ENCODE measurements at places on chromosomes 16 and 17. TPM values are rescaled to one million over a fixed set of nuclear protein-coding genes. Genes with fewer than 3 reads are reported as not detected.

- H3K4me1 ChIP-seq = no peaks in the 10 kb centered on the region
- no peak overlapping the region for H3K27ac ChIP-seq
- H3K27me3 ChIP-seq = no peaks in the 10 kb centered on the region
- H3K36me3 ChIP-seq = no peaks in the 10 kb centered on the region
These were observed 47.0 kb downstream of the ADAMTS18 start for GRCh38 chr16:77387815-77388209.

GRCh38 chr17:62866471-62866870 lies 58.4 kb upstream of the MARCHF10 start:
- no peaks in the 10 kb centered on the region for H3K27me3 ChIP-seq
- H3K4me1 ChIP-seq = no peaks in the 10 kb centered on the region
- no peak for DNase-seq
- no peak overlapping the region for H3K4me3 ChIP-seq
- no peaks in the 10 kb centered on the region for H3K36me3 ChIP-seq
- no peak overlapping the region for H3K27ac ChIP-seq

DNA sequence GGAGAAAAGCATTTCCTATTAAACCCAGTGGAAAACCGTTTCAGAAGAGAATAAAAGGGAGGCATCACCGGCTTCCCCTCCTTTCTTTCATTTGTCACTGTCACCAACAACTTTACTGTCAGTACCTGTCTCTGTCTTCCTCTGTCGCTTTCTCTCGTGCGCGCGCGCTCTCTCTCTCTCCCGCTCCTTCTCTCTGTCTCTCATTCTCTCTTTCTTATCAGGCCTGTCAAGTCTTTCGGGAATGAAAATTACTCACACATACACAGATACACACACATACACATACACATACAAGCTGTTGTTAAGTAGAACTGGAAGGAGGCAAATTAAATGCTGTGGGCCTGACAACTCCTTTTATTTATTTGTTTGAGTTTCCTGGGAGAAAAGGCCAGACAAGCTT lies 17.6 kb downstream of the MYOCD start:
- H3K4me3 ChIP-seq = no peak overlapping the region
- no peaks in the 10 kb centered on the region for H3K4me1 ChIP-seq
- no peaks in the 10 kb centered on the region for H3K36me3 ChIP-seq
- DNase-seq = no peak
- no peak overlapping the region for H3K27ac ChIP-seq

- no peak overlapping the region for H3K27ac ChIP-seq
- H3K4me3 ChIP-seq = no peak overlapping the region
- DNase-seq = no peak
These were observed 37.6 kb downstream of the USP10 start for GRCh38 chr16:84737192-84738011.

The ARL5C gene
- not detected for total RNA-seq

The EME1 gene
- total RNA-seq = 28.8 TPM

The CCL15 gene
- not detected for total RNA-seq

DNA sequence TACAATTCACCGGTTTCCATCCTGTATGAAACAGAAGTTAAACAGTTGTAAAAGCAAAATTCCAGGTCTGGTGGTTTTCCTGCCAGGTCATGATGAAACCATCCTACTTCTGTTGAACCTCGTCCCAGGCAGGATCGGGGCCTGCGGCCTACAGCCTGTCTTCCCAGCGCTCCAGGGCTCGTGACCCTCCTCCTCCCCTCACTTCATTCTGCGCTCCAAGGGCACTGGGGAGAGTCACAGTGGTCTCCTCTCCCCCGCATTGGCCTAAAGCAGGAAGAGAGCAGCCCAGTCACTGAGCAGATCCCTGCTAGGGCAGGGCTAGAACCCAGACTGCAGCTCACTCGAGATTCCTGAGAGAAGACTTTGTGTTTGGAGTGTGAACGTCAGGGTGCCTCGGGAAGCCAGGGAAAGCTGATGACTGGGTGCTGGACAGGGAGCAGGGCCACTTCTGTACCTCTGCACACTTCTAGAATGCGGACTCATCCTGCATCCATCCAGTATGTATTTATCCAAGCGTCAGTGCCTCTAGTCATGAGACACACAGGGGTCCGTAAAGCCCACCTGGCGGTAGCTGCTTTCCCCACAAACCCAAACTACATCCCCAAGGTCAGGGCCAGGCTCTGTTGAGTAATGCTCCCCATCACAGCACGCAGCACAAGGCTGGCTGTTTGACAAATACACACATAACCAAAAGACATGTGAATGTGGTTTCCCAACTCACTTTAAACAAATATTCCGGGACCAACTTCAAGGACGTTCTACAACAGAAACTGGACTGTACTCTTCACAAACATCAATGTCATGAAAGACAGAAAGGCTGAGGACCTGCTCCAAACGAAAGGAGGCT lies 1.7 kb upstream of the ITGAE start:
- H3K4me1 ChIP-seq = peaks cover 25% of the 10 kb centered on the region
- no peak for DNase-seq
- H3K4me3 ChIP-seq = no peak overlapping the region
- peaks cover 2% of the 10 kb centered on the region for H3K27me3 ChIP-seq

DNA sequence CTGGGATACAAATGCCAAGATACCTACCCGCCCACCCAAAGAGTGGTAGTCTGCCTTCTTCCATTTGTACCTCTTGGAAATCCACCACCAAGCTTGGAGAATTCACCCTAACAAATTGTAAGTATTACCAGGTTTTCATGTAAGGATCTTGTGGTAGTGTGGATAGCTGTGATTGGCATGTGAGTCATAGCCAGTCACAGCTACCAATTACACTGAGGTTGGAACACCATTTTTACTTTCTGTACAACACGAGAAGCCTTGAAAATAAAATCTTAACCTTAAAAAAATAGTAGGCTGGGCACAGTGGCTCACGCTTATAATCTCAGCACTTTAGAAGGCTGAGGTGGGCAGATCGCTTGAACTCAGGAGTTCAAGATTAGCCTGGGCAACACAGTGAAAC lies 18.5 kb upstream of the SLC35G3 start:
- H3K4me3 ChIP-seq = peak overlapping the region; percentile 71
- H3K4me1 ChIP-seq = peaks cover 63% of the 10 kb centered on the region
- H3K27ac ChIP-seq = peak overlapping the region; percentile 92
- no peak for DNase-seq
- no peaks in the 10 kb centered on the region for H3K27me3 ChIP-seq

DNA sequence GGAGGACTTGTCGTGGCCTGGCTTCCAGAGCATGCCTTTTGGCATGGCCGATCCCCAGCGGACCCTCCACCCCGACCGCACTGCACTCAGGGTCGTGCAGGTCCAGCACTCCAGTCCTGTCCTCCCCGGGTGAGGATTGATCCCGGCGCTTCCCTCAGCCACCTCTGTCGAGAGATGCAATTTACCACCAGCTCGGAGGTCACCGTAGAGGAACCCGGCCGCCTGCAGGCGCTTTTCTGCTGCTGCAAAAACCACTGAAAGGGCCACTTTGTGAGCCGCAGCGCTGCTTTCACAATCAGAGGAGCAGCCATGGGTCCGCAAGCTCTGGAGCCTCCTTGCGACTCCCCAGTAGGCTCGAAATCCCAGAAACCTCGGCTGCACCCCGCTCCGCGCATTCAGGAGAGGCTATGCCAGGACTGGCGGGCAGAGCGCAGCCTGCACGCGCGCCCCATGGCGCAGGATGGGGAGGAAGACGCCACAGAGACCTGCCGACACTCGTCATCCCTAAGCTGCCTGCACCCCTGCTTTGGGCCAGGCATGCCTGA lies 134.2 kb downstream of the HS3ST2 start:
- peaks cover 3% of the 10 kb centered on the region for H3K4me1 ChIP-seq
- no peak overlapping the region for H3K4me3 ChIP-seq
- no peaks in the 10 kb centered on the region for H3K36me3 ChIP-seq
- no peak overlapping the region for H3K27ac ChIP-seq
- peak; percentile 33 for DNase-seq

GRCh38 chr17:58276423-58276822 lies 4.3 kb downstream of the MPO start:
- peaks cover 3% of the 10 kb centered on the region for H3K4me1 ChIP-seq
- no peak overlapping the region for H3K4me3 ChIP-seq
- no peaks in the 10 kb centered on the region for H3K36me3 ChIP-seq

The ADORA2B gene
- 4.1 TPM for total RNA-seq

DNA sequence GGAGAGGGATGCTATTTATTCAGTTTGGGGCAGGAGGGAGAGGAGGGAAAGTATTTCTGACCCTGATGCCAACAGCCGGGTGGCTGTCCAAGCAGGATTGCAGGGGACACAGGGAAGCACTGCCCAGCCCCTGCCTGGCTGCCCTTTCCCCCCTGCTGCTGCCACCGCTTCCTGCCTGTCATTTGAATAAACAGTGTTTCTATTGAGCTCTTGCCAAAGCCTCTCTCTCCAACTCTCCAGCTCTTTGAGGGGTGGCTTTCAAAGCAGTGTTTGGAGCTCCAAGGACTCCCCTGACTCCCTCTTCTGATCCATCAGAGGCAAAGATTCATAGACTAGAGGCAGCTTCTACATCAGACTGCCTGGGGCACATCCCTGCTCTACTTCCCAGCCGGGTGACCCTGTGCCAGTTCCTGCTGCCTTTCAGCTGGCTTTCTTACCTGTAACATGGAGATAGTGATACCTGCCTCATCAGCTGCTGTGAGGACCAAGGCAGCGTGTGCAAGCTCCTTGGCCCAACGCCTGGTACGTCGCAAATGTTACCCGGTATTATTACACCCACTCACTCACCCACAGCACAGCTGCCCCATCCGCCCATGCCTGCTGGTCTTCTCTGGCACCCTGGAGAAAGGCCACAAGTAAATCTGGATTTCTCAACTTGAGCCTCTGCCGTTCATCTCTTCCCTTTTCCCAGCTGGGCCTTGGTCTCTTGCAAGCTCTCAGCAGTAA lies 9.5 kb downstream of the PROCA1 start:
- peak overlapping the region; percentile 36 for H3K27ac ChIP-seq
- DNase-seq = no peak
- peaks cover 9% of the 10 kb centered on the region for H3K36me3 ChIP-seq
- H3K4me1 ChIP-seq = peaks cover 1% of the 10 kb centered on the region

- H3K27me3 ChIP-seq = no peaks in the 10 kb centered on the region
- peak overlapping the region; percentile 86 for H3K27ac ChIP-seq
- no peaks in the 10 kb centered on the region for H3K36me3 ChIP-seq
- peak; percentile 70 for DNase-seq
- H3K4me1 ChIP-seq = peaks cover 17% of the 10 kb centered on the region
These were observed 307 bp downstream of the CDYL2 start for GRCh38 chr16:80804056-80804525.

The C16orf92 gene
- not detected for total RNA-seq

The KRTAP2-3 gene
- not detected for total RNA-seq

The FTSJ3 gene
- 58.6 TPM for total RNA-seq
